ENCODE measurements at places on chromosomes 7 and 10. TPM values are rescaled to one million over a fixed set of nuclear protein-coding genes. Genes with fewer than 3 reads are reported as not detected.

DNA sequence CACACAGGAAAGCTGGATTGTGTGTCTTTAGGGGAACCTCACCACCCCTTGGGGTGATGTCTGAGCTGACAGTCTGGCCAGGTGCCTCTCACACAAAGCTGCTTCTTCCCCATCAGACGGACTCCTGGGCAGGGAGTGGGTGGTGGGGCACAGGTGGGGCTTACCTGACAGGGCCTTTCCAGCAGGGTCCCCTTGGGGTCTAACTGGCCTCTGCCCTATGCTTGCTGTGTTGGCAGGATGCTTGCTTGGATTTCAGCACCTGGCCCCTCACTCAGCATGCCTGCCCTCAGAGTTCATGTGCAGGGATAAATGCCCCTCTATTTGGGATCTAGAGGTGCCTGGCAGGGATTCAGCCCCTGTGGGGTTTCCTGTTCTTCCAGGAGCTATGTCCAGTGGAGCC, 496.9 kb upstream of the ZMIZ1 start:
- H3K27ac ChIP-seq: no peak overlapping the region
- no peaks in the 10 kb centered on the region for H3K36me3 ChIP-seq
- peaks cover 22% of the 10 kb centered on the region for H3K4me1 ChIP-seq
- DNase-seq: no peak
- no peak overlapping the region for H3K4me3 ChIP-seq

The BZW2 gene
- 308 TPM for total RNA-seq

- no peak for DNase-seq
- no peaks in the 10 kb centered on the region for H3K36me3 ChIP-seq
- no peaks in the 10 kb centered on the region for H3K27me3 ChIP-seq
- no peak overlapping the region for H3K27ac ChIP-seq
- peaks cover 8% of the 10 kb centered on the region for H3K4me1 ChIP-seq
- no peak overlapping the region for H3K4me3 ChIP-seq
Observed at GRCh38 chr10:51436805-51437204, 262.6 kb downstream of the CSTF2T start.

The PTPN20 gene
- 13.0 TPM for total RNA-seq

DNA sequence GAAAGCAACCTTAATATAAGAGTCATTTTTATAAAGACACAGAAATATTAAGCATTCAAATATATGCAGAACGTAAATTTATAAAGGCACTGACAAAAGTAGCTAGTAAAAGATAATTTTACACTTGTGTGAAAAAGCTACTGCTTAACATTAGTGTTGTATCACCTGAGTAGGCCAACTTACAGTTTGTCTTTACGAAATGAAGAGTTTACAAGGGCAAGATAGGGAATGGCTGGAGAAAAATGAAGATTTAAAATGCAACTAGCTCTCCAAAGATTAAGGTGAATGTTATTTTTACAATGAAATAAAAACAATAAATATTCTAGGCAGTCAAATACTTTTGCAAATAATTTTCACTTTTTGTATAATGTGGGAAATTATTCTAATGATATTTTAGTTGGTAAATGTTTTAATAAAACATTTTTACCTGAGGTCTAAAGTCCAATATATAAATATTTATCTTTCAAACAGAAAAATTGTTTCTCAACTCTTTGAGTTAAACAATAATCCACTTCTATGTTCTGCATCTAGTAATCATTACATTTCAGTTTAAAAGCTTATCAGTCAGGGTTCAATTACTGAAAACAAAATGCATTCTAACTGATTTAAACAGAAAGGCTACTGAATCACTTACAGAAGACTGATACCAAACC, 382.6 kb downstream of the IPMK start:
- no peaks in the 10 kb centered on the region for H3K4me1 ChIP-seq
- H3K4me3 ChIP-seq: no peak overlapping the region
- H3K27ac ChIP-seq: no peak overlapping the region
- no peaks in the 10 kb centered on the region for H3K36me3 ChIP-seq
- H3K27me3 ChIP-seq: no peaks in the 10 kb centered on the region

The TRRAP gene
- 15.5 TPM for total RNA-seq

DNA sequence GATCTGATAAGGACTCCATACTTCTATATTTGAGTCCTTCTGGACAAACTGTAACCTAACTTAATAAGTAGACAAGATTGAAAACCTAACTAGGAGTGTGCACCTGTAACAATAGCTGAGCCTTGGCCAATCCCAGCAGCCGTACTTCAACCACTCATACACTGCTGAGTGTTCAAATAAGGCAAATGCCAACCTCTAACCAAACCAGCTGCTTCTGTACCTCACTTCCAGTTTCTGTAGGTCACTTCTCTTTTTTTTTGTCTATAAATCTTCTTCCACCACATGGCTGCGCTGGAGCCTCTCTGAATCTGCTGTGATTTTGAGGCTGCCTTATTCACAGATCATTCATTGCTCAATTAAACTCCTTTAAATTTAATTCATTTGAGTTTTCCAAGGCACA, 753.2 kb downstream of the DNAJB9 start:
- H3K36me3 ChIP-seq: no peaks in the 10 kb centered on the region
- H3K27me3 ChIP-seq: no peaks in the 10 kb centered on the region
- H3K4me3 ChIP-seq: no peak overlapping the region
- H3K27ac ChIP-seq: no peak overlapping the region
- no peak for DNase-seq
- H3K4me1 ChIP-seq: no peaks in the 10 kb centered on the region

GRCh38 chr10:5404208-5405041, at the start of gene TUBAL3:
Gene TUBAL3 (minus strand): TSS chr10:5404828. CDS start chr10:5404792, 36 bp downstream.
- H3K36me3 ChIP-seq: no peaks in the 10 kb centered on the region
- peak within 1 kb of the TSS; percentile 42 for H3K4me3 ChIP-seq
- H3K27ac ChIP-seq: peak within 1 kb of the TSS; percentile 71
- peaks cover 6% of the 10 kb centered on the region for H3K4me1 ChIP-seq
- no peaks in the 10 kb centered on the region for H3K27me3 ChIP-seq

DNA sequence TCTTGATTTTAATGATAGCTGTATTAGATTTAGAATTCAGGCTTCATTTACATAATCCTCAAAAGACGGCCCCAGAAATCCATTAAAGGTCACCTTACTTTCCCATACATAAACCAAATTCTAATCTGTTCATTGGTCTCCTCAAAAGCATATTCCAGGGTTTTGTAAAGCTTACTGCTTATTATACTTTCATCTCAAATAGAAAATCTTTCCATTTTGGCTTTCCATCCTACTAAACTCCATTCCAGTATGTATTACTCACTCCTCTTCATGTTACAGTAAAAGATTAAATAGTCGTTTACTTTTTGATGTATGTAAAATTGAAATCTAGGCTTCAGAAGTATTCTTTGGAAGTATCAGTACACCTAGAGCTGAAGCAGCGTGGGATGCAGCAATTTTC, 143.5 kb upstream of the LRRN3 start:
- no peak overlapping the region for H3K4me3 ChIP-seq
- peaks cover 33% of the 10 kb centered on the region for H3K4me1 ChIP-seq
- no peak overlapping the region for H3K27ac ChIP-seq
- H3K36me3 ChIP-seq: no peaks in the 10 kb centered on the region
- H3K27me3 ChIP-seq: no peaks in the 10 kb centered on the region

The PON1 gene
- total RNA-seq: not detected

DNA sequence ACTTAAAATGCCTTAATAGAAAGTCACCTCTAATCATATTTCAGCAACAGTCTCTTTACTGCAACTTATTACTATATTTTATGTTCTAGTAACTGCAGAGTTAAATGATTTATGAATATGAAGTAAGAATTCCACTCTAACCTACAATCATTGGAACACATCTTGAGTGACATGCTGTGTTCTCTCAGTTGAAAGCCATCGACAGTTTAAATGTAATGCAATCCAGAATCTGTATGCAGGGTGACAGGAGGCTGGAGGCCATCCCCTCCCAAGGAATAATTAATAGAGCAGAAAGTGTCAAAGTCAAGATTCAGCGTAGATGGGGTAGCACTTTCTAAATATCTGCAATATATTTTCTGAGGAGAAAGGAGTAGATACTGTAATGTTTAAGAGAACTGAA, 590.3 kb upstream of the SORCS1 start:
- no peak overlapping the region for H3K4me3 ChIP-seq
- no peaks in the 10 kb centered on the region for H3K4me1 ChIP-seq
- DNase-seq: no peak
- no peaks in the 10 kb centered on the region for H3K27me3 ChIP-seq

GRCh38 chr7:30389791-30390190, 88.8 kb downstream of the NOD1 start:
- no peak overlapping the region for H3K27ac ChIP-seq
- no peaks in the 10 kb centered on the region for H3K4me1 ChIP-seq
- no peak overlapping the region for H3K4me3 ChIP-seq
- DNase-seq: no peak

The IFRD1 gene
- total RNA-seq: 24.6 TPM

The POMZP3 gene
- total RNA-seq: 7.8 TPM

GRCh38 chr7:86667732-86668131, 24.0 kb downstream of the GRM3 start:
- no peak overlapping the region for H3K27ac ChIP-seq
- H3K4me1 ChIP-seq: no peaks in the 10 kb centered on the region
- no peak for DNase-seq
- no peak overlapping the region for H3K4me3 ChIP-seq
- no peaks in the 10 kb centered on the region for H3K27me3 ChIP-seq
- no peaks in the 10 kb centered on the region for H3K36me3 ChIP-seq

GRCh38 chr10:32190890-32191491, 134.8 kb upstream of the KIF5B start:
- no peak for DNase-seq
- H3K4me1 ChIP-seq: peaks cover 4% of the 10 kb centered on the region
- no peak overlapping the region for H3K4me3 ChIP-seq

- DNase-seq: no peak
- H3K4me3 ChIP-seq: no peak overlapping the region
- H3K27me3 ChIP-seq: no peaks in the 10 kb centered on the region
- no peaks in the 10 kb centered on the region for H3K4me1 ChIP-seq
- H3K27ac ChIP-seq: no peak overlapping the region
Observed at GRCh38 chr7:90192876-90193750, 18.4 kb upstream of the STEAP2 start.

The EBF3 gene
- 6.2 TPM for total RNA-seq

The BMS1 gene
- 14.6 TPM for total RNA-seq

- H3K4me3 ChIP-seq: no peak overlapping the region
- H3K36me3 ChIP-seq: no peaks in the 10 kb centered on the region
- no peak overlapping the region for H3K27ac ChIP-seq
- DNase-seq: no peak
- H3K27me3 ChIP-seq: peaks cover 31% of the 10 kb centered on the region
Observed at GRCh38 chr7:43307522-43307921, 195.1 kb downstream of the HECW1 start.

DNA sequence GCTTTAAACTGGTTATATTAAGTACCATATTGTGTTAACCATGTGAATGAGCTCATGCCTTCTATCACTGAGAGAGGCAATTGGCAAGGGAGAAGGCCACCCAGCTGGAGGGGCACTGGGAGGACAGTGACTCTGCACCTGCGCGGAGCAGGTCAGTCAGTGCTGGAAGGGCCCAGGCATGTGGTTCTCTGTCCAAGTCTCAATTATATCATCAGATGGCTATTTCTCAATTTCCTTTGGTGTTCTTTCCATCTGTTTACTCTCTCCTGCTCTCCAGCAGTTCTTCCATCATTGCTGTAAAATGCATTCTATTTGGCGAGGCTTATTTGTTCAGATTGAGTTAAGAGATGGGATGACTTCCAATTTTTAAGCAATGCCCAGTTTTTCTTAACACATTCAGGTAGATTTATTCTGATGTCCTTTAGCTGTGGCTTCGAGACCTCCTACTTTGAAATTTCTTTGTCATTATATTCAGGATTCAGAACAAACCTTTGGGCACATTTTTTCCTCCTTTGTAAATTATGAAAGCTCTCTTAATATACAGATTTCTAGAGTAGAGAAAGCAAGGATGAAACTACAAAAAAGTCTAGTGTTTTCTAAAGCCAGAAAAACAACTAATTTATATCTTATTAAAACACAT, 159.3 kb downstream of the BMPER start:
- peaks cover 17% of the 10 kb centered on the region for H3K4me1 ChIP-seq
- no peak for DNase-seq
- no peaks in the 10 kb centered on the region for H3K27me3 ChIP-seq
- no peak overlapping the region for H3K27ac ChIP-seq
- no peak overlapping the region for H3K4me3 ChIP-seq

GRCh38 chr7:284762-285722, 4.9 kb upstream of the FOXL3 start:
- no peak overlapping the region for H3K4me3 ChIP-seq
- H3K4me1 ChIP-seq: peaks cover 8% of the 10 kb centered on the region
- peaks cover 80% of the 10 kb centered on the region for H3K27me3 ChIP-seq
- H3K36me3 ChIP-seq: no peaks in the 10 kb centered on the region
- DNase-seq: no peak

The MAGI2 gene
- total RNA-seq: 4.5 TPM

The HECW1 gene
- total RNA-seq: not detected

The CAV1 gene
- 266 TPM for total RNA-seq

DNA sequence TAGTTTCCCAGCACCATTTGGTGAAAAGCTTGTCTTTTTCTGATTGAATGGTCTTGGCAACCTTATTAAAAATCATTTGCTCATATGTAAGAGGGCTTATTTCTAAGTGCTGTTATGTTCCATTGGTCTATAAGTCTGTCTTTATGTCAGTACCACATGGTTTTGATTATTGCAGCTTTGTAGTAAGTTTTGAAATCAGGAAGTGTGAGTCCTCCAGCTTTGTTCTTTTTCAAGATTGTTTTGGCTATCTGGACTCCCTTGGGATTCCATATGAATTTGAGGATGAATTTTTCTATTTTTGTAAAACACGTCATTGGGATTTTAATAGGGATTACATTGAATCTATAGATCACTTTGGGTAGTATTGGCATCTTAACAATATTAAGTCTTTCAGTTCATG, 5.4 kb downstream of the KIF11 start:
- no peaks in the 10 kb centered on the region for H3K36me3 ChIP-seq
- H3K27me3 ChIP-seq: no peaks in the 10 kb centered on the region
- H3K27ac ChIP-seq: no peak overlapping the region
- H3K4me1 ChIP-seq: peaks cover 7% of the 10 kb centered on the region

- H3K27ac ChIP-seq: no peak overlapping the region
- H3K4me3 ChIP-seq: no peak overlapping the region
- no peaks in the 10 kb centered on the region for H3K36me3 ChIP-seq
- DNase-seq: no peak
Observed at GRCh38 chr7:40439686-40440085, 304.9 kb downstream of the SUGCT start.

The ATRNL1 gene
- total RNA-seq: 2.9 TPM

The OPN4 gene
- total RNA-seq: 0.25 TPM

DNA sequence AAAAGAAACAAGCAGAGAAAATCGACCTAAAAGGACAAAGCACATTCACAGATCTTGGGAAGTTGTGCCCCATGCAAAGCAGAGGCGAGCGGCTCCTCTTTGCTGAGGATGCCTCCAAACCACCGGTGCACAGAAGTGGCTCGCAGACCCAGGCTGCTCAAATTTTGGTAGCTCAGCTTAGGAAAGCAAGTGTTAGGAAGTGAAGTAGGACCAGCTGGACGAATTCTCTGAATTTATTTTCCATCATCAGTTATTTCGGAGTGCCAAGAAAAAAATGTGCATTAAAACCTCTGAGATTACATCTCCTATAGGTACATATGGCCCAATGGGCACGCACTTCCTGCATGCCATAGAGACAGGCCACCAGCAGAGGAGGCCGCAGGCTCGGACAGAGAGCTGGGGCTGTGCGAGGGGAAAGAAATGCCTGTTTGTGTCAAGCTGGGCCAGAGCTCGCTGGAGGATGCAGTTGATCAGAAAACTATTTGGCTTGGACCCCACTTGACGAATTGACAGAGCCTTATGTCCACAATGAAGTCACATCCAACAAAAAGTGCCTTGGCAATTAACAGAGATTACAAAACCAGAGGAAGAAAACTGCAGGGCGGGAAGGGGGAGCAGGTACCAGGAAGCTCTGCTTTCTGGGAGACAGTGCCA, 122.3 kb upstream of the LYZL2 start:
- no peaks in the 10 kb centered on the region for H3K27me3 ChIP-seq
- peak; percentile 75 for DNase-seq

Measured in left ventricle myocardium inferior (tissue), 1 donor.